ENCODE measurements at places on chromosomes 6 and 20.

DNA sequence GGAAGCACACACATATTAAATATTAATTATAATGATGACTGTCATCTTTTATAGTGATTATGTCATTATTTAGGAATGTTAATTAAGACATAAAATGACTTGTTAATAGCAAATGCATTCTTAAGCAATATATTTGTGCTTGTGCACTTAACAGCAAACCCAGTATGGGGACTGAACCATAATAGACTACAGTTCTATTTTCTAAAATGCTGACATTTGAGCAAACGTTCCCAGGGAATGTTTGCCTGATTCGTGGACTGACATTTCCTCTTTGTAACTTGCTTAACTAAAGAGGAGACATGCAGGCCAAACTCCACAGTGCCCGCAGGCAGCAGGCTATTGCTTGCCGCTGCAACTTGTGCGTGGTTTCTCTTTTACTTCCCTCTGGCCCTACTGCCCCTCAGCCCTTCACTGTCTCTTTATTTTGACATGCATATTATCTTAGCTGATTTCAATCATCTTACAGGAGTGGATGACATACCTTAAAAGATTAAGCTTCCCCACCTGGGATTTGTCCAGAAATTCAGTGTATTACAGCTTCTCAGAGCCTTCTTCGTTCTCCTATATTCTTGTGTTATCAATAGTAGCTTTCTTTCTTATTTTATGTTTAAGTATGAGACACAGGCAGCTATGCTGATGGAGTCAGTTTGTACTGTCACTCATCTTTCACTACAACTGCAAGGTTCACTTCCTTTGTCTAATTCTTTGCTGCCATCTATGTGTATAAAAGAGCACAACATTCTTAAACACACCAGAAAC is 141.5 kb downstream of the GMDS start:
- peak; percentile 78 for DNase-seq

GRCh38 chr6:12343122-12343439 is 52.9 kb downstream of the EDN1 start:
- DNase-seq: no peak

GRCh38 chr6:109458774-109459531 is 3.4 kb upstream of the MICAL1 start:
- DNase-seq: peak; percentile 91

DNA sequence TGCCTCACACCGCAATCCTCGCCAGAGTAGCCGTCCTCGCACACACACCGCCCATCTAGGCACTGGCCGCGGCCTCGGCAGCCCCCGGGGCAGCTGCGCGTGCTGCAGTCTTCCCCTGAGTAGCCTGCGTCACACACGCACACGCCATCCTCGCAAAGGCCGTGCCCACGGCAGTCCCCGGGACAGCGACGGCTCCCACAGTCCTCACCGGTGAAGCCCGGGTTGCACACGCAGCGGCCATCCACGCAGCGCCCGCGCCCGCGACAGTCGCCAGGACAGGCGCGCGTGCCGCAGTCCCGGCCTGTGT is 13.1 kb downstream of the TNXB start:
- no peak for DNase-seq

DNA sequence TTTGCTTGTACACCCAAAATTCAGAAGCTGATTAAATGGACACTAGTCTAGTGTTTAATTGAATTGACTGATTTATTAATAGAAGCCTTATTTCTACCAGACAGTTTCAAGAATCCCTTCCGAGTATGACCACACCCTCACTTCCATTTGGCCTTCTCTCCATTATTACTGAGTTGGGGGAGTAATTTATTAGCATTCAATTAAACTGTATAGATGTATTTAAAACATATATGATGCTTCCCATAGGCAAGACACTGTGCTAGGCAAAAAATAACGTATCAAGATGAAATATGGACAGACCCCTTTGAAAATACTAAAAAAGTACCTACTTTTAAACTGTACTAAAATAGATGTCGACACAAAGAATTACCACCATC is 112.9 kb upstream of the PHACTR1 start:
- DNase-seq: no peak

DNA sequence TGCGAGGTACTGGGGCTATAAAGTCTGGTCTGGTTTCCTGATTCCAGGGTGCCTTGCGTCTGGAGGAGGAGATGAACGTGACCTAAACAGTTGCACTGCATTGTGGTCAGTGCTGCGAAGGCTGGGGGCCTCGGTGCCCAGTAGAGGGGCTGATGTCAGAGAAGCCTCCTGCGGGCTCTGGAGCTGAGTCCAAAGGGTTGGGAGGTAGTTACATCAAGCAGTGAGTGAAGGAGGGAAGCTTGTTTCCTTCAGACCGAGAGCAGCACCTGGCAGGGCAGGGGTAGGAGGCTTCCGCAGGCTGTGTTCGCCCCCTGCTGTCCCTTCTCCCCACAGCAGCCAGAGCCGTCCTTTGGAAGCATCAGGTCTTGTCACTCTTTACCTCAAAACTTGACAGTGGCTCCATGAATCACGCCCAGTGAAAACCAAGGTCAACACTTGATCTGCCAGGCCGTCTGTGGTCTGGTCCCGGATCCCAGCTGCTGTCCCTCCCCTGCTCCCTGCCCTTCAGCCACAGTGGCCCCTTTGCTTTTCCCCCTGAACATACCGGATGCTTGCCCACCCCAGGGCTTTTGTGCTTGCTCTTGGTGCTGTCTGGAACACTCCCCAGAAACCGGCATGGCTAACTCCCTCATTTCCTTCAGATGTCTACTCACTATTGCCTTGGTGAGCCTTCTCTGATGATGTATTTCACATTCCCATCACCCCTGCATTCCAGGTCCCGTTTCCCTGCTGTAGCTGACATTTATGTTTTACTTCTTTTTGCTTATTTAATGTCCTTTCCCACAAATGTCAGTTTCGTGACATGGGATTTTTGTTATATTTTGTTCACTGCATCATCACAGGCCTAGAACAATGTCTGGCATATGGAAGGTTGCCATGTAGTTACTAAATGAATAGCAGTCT is 7.0 kb downstream of the DYNLRB1 start:
- peak; percentile 14 for DNase-seq

DNA sequence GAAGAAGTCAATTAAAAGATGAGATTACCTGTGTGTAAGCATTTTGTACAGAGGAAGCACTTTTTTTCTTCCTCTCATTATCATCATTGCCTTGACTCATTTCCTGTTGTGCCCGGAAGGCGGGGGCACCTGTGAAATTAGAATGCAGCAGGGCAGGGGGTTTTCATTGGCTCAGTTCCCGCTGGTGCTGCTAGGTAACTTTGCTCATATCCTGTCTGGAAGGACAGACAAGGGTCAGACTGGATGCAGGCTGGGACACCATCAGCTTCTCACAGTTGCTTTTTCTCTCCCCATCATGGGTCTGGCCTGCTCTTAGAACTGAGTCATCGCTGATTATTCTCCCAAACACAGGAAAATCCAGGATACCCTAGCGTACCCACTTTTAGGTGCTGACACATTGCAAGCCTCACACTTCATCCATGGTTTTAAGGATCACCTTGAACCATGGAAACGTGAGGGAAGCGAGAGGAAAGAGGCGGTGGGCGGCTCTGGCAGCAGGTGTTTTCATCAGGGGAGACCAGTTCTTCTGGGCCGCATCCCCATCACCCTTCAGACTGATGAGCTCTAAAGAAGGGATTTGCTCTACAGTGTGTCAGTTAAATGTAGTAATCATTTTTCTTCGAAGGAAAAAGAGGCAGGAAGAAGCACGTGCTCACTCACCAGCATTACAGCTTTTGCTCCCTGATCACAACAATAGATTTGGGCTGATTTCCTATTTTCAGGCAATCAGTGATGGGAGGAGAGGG is 195.7 kb upstream of the SASH1 start:
- no peak for DNase-seq

DNA sequence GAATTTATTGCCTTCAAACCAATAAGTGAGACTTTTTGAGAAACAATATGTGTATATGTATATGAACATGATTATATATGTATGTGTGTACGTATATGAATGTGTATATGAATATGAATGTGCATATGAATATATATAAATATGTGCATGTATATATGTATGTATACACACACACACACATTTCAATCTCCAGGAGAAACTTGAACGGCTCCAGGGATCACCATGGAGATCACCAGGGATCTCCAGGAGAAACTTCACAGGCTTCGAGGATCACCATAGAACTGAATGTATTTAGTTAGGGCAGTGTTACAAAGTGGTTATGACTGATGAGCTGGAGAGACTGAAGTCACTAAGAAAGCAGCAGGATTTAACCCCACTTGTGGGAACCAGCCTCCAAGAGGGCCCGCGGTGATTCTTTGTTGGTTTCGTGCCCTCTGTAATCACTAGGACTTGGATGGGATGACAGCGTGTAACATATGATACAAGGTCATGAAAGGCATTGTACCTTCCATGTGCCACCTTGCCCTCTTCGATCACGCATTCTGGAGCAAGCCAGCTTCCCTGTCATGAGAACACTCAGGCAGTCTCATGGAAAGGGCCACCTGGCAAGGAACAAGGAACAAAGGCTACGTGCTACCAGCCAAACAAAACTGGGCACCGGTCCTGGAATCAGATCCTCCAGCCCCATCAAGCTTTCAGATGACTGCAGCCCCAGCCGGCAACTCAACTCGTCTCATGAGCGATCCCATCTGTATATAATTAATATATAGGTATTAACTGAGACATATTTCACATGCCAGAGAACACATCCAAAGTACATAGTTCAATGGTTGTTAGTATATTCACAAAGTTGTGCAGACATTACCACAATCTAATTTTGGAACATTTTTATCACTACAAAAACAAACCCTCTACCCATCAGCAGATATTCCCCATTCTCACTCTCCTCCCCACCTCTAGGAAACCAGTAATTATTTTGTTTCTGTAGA is 8.6 kb downstream of the FAM50B start:
- DNase-seq: no peak

GRCh38 chr6:2179241-2179640 is 66.2 kb downstream of the GMDS start:
- DNase-seq: no peak

GRCh38 chr6:26092443-26092842 is 5.2 kb downstream of the HFE start:
- DNase-seq: peak; percentile 70

DNA sequence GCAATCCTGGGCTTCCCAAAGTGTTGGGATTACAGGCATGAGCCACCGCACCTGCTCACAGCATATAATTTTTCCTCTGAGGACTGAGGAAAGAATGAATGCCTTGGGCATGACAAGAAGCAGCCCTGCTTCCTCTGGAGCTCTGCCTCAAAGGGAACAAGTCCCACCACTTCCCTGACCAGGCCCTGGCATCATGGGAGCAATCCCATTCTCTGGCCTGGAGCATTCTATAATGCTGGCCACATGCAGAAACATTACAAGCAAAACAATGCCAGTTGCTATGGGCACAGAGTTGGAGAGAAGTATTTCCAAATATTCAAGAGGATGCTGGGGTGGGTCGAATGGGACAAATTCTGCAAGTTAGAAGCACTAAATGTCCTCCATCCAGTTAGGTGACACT is 41.5 kb upstream of the ARMH2 start:
- no peak for DNase-seq
